ENCODE measurements at places on chromosomes 6 and 20. TPM values are rescaled to one million over a fixed set of nuclear protein-coding genes. Genes with fewer than 3 reads are reported as not detected.

Gene SLC9A8
- polyA plus RNA-seq: 9.4 TPM

GRCh38 chr20:19701429-19701828 is 56.6 kb upstream of the RIN2 start:
- no peak for DNase-seq

Gene IGF2R
- 59.8 TPM for polyA plus RNA-seq

Gene SIRPD
- not detected for polyA plus RNA-seq

DNA sequence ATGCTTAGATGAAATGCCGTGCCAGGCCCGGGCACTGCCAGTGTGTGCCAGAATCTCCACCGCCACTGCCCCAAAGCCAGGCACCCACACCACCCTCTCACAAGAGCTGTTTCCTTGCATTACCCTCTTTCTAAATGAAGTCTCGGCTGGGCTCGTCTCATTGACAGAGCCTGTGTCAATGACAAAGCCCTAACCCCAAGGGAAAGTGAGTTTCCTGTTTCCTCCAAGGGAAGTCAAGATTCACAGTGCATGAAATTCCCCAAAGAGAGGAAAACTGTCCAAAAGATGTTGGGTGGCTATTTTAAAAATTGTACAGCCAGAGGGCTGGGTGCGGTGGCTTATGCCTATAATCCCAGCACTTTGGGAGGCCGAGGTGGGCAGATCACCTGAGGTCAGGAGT is 75.4 kb upstream of the AKAP12 start:
- DNase-seq: no peak

DNA sequence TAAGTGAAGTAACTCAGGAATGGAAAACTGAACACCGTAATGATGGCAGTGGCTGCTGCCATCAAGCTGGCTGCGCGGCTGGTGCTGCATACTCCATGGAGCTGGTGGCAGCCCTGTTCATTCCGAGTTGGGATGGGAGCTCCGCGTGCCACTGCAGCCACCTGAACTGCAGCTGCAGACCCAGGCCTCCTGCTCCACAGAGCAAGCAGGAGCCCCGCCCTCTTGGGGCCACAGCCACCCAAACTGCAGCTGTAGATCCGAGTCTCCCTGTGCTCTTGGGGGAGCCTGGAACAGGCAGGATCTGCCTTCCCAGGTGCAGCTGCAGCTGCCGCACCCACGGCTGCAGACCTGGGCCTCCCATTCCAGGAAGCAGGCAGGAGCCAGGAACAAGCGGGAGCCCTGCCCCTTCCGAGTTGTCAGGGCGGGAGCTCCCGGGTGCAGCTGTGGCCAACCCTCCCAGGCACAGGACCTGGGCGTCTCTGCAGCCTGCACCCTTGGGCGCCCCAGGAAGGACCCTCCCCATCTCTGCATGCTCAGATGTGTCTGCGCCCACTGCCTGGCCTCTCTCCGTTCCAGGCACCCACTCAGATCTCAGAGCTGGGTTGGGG is 120.2 kb downstream of the GMPR start:
- no peak for DNase-seq

Gene SNRPB2
- 116 TPM for polyA plus RNA-seq

Gene SLPI
- 12.5 TPM for polyA plus RNA-seq

Gene ZSCAN9
- 32.4 TPM for polyA plus RNA-seq

Gene HCK
- polyA plus RNA-seq: 6.7 TPM
